ENCODE measurements at places on chromosomes 4 and X.

GRCh38 chrX:80810365-80810978 is 795 bp upstream of the BRWD3 start:
- no peak for DNase-seq

- no peak for DNase-seq
Observed at GRCh38 chr4:83115000-83115399, 471 bp upstream of the PLAC8 start.

DNA sequence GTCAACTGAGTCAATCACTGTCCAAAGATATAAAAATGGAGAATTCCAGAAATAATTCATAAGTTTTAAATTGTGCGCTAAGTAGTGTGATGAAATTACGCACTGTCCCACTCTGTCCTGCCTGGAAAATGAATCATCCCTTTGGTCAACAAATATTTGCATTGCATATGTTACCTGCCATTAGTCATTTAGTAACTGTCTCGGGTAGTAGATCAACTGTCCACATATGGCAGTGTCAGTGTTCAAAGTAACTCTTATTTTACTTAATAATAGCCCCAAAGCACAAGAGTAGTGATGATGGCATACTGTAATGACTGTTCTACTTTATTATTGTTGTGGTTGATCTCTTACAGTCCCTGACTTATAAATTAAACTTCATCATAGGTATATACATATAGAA is 3.4 kb downstream of the YTHDC1 start:
- DNase-seq, result no peak

DNA sequence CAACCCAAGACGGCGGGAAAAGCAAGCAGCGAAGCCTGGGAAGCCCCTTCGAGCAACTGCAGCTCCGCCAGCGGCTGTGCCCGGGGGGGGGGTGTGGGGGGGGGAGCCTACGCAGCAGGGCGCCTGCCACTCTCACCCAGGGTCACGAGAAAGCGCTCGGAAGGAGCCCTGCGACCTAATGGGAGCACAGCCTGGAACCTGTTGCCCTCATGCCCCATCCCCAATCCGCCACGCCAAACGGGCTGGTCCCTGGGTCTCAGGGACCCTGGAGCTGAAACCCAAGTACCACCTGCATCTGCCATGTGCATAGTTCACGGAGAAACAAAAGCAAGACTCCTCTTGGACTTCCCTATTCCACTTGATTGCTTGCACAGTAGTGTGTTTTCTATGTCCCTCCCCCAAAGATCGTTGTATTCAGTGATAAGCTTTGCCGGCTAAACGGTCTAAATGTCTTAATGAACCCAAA is 359 bp upstream of the GAB3 start:
- DNase-seq, result no peak

DNA sequence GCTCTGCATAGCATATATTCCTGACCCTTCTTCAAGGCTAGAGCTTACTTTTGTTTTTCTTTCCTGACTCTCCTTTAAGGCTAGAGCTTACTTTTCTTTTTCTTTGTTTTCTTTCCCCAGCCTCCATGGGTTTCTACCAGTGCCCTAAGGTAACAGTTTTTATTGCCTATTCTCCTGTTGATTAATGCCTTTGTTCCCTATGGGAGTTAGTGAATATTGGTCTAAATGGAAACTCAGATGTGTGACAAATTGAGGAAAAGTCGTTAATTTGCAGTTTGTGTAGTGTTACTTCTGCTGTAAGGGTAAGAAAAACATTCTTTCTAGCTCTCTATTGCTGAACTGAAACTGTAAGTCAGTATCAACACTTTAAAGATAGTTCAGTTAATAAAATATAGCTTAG is 358.7 kb downstream of the IL15 start:
- DNase-seq, result no peak

DNA sequence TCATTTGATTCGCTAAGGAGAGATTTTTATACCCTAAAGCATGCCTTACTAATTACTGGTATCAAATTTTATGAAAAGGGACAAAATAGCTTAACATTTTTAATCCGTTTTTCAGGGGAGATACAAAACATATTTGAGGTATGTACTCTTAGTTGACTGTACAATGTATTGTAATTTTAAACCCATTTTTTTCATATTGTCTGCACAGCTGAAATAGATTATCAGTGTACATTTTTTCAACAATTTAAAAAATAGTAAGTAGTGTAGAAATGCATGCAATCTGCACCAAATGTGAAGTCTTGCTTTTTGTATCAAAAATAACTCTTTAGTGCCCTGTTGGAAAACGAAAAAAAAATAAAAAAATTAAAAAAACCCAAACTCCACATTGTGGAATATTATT is 82.2 kb downstream of the TENM3 start:
- no peak for DNase-seq

- no peak for DNase-seq
Observed at GRCh38 chr4:67603310-67604028, 44.9 kb downstream of the STAP1 start.

- DNase-seq, result no peak
Observed at GRCh38 chr4:133390198-133390855, 241.2 kb downstream of the PCDH10 start.

DNA sequence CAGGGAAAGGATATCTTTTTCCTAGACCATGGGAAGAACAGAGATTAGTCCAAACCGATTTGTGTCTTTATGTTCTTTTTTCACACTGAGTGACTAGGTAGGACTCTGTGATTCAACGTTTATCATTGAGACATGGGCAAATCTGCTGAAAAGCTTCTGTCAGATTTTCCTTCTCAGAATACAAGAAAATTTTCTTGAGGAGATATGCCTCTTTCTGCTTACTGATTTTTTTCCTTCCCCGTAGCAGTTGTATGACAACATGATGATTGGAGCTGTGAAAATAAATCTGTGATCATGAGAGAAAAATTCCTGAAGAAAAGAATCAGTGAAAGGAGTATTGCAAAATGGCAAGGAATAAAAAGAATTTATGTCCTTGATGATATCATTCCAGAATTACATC is 130.6 kb upstream of the FAT4 start:
- DNase-seq, result no peak

DNA sequence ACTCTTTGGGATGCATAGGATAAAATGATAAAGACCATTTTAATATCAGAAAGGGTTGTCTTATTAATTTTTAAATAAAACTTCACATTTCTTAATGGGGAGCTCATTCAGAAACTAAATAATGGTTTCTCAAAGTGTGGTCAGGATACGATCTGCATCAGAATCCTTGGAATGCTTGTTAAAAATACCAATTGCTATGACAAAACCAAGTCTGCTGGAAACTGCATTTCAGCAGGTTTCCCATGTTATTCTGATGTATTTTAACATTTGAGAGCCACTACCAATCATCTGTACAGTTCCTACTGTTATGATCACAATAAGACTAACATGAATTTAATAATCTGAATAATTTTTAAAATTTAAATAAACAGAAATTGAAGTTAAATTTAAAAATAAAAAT is 115.1 kb downstream of the SOWAHB start:
- DNase-seq, result no peak

GRCh38 chr4:2322841-2323240 is 60.9 kb upstream of the MXD4 start:
- no peak for DNase-seq

DNA sequence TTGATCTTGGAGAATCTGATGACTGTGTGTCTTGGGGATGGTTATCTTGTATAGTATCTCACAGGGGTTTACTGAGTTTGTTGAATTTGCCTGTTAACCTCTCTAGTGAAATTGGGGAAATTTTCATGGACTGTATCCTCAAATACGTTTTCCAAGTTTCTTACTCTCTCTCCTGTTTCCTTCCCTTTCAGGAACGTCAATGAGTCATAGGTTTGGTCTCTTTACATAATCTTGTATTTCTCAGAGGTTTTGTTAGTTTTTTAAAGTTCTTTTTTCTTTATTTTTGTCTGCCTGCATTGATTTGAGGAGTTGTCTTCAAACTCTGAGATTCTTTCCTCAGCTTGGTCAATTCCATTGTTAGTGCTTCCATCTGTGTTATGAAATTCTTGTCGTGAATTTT is 227.7 kb upstream of the GPRIN3 start:
- no peak for DNase-seq

DNA sequence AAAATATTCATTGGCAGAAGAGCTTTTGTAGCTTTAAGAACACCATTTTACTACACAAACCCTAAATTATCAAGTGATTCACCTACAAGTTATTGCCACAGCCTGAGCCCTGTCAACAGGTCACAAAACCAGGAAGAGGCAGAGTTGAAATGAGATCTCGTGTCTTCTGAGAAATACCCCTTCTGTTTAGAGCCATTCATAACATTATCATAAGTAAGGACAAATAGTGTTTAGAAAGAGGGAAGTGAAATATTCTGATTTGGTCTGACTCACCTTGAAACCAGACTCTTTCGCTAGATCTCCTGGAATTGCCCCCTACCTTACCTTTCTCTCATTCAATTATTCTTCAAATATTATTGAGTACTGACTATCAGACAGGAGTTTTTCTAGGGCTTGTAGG is 5.9 kb downstream of the ETDB start:
- DNase-seq, result no peak

- DNase-seq, result no peak
Observed at GRCh38 chrX:104432321-104432720, 133.7 kb upstream of the IL1RAPL2 start.

GRCh38 chr4:41307638-41308037 is 50.9 kb downstream of the UCHL1 start:
- DNase-seq, result peak; percentile 94

DNA sequence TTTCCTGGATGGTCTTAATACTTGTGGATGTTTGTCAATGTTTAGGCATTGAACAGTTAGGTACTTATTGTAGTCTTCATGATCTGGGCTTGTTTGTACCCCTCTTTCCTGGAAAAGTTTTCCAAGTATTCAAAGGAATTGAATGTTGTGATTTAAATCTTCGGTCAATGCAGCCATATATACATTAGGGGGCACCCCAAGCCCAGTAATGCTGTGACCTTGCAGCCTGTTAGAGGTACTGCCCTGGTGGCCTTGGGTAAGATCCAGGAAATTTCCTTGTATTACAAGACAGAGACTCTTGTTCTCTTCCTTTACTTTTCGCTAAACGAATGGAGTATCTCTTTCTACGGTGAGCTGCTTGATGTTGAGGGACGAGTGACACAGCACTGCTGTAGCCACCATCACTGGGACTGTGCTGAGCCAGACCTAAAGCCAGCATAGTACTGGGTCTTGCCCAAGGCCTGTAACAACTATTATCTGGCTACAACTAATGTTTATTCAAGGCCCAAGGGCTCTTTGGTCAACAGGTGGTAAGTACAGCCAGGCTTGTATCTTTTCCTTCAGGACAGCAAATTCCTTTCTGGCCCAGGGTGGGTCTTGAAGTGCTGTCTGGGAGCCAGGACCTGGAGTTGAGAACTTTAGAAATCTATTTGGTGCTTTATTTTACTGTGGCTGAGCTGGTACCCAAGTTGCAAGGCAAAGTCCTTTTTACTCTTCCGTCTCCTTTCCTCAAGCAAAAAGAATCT is 118.3 kb upstream of the ATOH1 start:
- DNase-seq, result no peak

GRCh38 chr4:20883231-20883630 is 183.0 kb downstream of the PACRGL start:
- DNase-seq, result no peak

- no peak for DNase-seq
Observed at GRCh38 chrX:63855896-63856295, 70.9 kb upstream of the ARHGEF9 start.

- no peak for DNase-seq
Observed at GRCh38 chrX:47991263-47992094, 12.3 kb downstream of the ZNF182 start.

GRCh38 chrX:149002320-149002719 is 501.9 kb downstream of the AFF2 start:
- no peak for DNase-seq

DNA sequence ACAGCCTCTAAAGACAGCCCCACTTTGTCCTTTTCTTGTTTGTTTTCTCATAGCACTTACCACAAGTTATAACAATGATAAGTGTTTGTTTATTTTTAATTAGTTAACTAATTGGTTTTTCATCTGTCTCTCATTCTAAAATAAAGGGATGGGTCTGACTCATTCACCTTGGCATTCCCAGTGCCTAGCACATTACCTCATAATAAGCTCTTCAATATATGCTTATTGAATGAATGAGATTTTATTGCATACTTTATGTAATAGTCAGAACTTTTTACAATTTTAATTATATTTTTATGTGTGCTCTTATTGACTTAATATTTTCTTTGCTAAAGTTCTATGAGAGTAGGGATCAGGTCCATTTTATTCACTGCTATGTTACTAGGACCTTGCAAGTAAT is 22.8 kb upstream of the PRKG2 start:
- DNase-seq, result no peak

DNA sequence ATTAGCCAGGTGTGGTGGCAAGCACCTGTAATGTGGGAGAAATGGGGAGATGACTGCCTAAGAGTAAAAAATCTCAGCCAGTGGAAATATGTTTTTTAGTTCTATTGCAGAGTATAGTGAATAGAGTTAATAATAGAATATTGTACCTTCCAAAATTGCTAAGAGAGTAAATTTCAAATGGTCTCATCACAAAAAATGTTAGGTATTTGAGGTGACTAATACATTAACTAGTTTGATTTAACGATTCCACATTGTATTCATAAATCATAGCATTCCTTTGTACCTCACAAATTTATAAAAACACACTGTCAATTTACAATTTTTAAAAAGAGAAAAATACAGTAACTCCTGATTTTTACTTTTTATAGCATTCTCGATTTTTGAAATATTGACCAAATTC is 681.5 kb upstream of the EPHA5 start:
- DNase-seq, result no peak

DNA sequence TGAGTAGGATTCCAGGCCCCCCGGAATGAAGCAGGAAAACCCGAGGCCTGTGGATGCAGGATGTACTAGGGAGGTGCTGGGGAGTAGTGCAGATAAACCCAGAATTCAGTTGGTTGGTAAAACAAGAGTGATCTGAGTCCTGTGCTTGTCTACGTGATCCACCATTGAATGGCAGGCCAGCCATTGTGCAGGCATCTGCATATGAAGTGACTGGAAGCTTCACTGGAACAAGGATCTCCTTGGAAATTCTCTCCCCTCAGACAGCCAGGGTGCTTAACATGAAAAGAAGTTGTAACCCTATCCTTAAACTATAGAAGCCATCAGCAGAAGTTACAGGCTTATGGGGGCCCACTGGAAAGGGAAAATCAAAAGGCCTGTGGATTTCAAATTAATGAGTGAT is 656 bp upstream of the GSPT2 start:
- no peak for DNase-seq

DNA sequence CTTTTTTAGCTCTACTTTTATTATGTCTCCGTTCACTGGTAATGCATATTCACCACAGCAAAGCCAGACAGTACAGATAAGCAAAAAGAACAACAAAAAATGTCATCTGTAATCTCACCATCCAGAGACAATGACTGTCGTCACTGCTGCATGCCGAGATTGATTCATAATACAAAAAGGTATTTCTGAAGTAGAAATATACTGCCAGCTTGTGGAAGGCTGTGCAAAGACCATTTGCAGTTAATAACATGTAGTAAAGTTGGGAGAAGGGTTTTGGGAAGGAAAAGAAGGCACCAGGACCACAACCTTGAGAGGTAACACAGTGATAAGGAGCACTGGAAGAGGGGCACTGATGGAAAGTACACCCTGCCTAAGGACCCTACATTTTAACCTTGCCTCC is 223.0 kb upstream of the ZIC3 start:
- no peak for DNase-seq

All from glomerular endothelial cell (primary cell).